ENCODE measurements at places on chromosomes 7 and 10.

- no peak for DNase-seq
Measured at GRCh38 chr7:102967798-102968197, 55.0 kb downstream of the LRRC17 start.

DNA sequence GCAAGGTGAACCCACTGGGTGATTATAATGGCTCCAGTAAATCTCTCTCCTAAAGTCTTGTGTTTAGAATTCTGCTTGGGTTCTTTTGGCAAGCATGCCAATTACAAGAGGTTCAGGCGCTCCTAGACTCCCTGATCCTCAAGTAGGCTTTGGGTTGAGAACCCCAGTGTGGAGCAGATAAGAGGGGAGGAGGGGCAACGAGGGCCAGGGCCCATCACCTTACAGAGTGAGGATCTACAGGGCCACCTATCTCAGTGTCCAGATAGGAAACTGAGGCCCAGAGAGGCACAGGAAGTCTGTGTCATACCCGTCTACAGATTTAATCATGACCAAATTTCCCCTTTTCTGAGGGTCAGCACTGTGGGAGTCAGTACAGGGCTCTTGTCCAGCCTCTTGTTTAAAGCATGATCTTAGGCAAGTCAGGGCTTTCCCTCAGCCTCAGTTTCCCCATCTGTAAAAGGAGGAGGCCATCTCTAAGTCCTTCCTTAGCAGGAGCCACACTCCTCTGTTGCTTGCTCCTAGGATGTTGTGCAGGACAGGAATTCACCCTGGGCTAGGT, 4.4 kb downstream of the TACR2 start:
- DNase-seq, result no peak

DNA sequence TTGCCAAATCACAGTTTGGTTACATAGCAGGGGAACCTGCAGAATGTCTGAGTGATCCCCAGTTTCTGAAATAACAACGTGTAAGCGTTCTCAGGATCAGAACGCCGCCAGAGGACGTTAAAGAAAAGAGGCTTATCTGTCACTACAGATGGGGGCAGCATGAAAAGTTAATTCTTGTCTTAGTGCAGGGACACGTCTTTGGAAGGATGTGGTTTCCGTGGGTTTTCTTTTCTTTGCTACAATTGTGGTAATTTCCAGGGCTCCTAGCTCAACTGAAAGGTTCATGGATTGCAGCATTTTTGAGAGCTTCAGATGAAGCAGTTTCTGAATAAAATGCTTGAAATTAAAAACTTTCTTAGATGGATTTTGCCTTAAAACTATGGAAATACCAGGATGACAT, 106.6 kb downstream of the PRKCQ start:
- DNase-seq, result no peak

GRCh38 chr7:116324582-116324981, 114.2 kb downstream of the TES start:
- DNase-seq, result no peak

GRCh38 chr10:104447331-104447730, 93.7 kb downstream of the CFAP58 start:
- no peak for DNase-seq

DNA sequence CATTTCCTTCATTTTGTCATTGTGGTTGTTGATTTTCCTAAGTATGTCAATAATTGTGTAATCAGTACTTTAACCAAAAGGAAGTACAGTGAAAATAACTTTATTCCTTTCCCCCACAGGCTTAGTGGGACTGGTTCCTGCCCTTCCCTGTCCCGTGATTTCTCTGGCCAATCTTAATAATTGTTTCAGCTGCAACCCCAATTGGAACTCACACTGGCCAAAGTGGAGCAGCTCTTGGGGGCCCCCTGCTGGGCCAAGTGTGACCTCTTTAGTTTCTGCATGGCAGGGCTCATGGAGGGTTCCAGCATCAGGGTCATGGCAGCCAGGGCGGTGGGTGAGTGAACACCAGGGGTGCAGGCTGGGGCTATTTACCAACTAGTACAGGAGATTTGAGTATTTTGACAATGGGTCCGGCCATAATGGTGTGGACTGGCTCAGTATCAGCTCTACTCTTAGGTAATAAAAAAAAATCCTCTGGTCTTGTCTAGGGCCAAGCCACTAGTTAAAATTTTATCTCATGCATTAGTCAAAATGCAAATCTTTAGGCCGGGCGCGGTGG, 31.7 kb downstream of the CYCS start:
- peak; percentile 98 for DNase-seq

DNA sequence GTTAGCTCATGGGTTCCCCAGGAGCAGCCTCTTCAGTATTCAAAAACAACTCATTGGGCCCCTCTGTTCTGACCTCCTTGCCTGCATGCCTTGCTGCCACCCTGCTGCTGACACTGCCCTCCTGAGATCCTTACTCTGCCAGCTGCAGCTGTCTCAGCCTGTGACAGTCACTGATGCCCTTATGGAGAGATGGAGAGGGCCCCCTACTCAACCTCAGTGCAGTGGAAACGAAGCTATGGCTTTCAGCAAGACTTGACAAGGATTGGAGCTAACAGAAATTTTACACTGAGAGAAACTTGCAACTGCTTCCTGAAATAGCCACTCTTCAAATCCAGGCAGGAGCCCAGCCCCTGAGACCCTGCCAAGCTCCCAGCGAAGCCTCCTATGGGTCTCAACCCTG, 678.3 kb upstream of the C7orf33 start:
- DNase-seq, result no peak

GRCh38 chr7:78224923-78225322, 426.4 kb downstream of the PHTF2 start:
- DNase-seq, result no peak

DNA sequence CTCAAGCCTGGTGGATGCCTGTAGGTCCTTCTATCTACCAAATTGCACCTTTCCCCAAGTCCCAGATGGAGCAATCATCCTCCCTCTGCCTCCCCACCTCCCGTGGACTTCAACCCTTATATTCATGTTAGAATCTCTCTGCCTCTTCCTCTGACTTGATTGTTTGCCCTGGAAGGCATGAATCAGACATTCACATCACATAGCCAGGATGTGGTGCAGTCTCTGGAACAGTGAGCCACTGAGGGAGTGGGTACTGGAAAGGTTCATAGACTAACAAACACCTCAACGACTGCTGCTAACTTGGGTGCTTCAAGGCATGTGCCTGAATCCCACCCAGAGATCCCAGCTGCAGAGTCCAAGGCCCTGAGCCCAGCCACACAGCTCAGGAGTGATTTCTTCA, 494.0 kb downstream of the TNS3 start:
- no peak for DNase-seq

GRCh38 chr10:95987685-95988426, 55.5 kb upstream of the CCNJ start:
- DNase-seq, result no peak

DNA sequence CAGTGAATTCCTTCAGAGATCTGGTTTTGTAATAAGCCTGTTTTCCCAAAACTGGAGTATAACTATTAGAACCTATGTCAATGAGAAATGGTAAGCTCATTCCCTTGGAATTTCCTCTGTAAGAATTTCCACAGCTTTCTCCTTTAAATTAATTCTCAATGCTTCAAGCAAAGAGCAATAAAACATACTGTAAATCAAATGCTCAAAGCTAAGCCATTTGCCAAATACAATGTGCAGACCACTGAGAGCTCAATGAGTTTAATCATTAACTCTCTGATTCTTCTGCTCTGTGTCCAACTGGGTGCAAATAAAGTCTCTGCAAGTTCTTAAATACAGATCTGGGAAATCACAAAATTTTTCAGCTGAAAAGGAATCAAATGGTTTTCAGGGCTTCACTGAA, 227.6 kb upstream of the IMMP2L start:
- peak; percentile 53 for DNase-seq

DNA sequence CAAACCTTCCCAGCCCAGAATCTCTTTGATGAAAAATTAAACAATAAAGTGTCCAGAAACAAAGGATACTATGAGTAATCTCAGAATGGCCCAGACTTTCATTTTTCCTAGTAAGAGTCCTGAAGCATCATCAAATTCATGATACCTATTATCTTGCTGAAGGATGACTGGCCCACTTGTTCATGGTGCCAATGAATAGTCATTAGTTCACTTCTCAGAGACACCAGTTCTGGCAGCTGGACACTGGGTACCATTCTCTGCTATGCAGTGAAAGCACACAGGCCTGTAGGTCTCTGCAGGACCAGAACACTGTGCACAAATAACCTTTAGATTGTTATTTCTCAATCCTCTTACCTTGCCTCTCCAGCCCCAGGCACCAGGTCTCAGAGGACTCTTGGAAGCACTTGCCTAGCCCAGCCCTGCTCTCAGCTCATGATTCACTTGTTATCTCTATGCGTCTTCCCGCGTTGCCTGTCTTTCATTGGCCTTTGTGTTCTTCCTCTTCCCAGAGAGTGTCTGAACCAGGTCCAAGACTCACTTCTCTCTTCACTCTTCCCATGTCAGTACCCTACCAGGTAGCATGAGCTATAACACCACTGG, 98.1 kb upstream of the AGBL3 start:
- DNase-seq, result no peak

- peak; percentile 63 for DNase-seq
Measured at GRCh38 chr7:131557652-131558385, 1.4 kb upstream of the PODXL start.

GRCh38 chr7:87083865-87084519, 24.5 kb upstream of the ELAPOR2 start:
- no peak for DNase-seq

- DNase-seq, result peak; percentile 79
Measured at GRCh38 chr7:144391823-144392255, 11.7 kb downstream of the NOBOX start.

- DNase-seq, result no peak
Measured at GRCh38 chr7:32092346-32092745, 22.1 kb upstream of the PDE1C start.

GRCh38 chr10:125134916-125135770, 25.2 kb downstream of the CTBP2 start:
- DNase-seq, result no peak

DNA sequence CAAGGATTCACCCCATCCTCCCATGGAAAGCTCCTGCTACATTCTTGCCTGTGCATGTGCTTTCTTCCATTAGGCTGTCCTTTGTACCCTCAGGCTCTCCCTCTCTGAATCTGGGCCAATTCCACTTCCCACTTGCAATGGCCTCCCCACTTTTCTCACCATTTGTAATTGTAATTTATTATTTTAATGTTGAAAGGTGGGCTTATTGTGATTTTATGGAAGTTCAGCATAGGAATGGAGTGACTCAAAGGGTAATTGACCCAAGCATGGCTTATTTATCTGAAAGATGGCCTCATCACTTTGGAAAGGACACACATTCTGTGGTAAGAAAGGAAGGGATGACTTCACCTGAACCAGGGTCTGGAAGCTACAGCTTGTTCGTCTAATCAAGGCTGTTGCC, 46.9 kb upstream of the ORC5 start:
- DNase-seq, result no peak

- no peak for DNase-seq
Measured at GRCh38 chr7:114107522-114107921, 188.7 kb upstream of the PPP1R3A start.

DNA sequence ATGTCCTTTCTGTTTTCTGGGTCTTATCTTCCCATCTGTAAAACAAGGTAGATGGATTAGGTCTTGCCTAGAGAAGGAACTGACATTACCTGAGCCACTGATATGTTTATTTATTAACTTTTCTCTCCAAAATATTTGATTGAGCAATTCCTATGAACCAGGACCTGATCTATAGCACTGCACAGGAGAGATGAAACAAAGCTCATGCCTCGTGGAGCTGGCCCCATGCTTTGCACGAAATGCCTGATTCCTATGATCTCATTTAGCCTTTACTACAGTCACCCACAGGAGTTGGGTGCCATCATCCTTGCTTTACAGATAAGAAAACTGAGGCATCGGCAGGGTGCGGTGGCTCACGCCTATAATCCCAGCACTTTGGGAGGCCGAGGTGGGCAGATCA, 48.2 kb upstream of the ZMIZ1 start:
- no peak for DNase-seq

- peak; percentile 50 for DNase-seq
Measured at GRCh38 chr7:83451501-83452045, 197.4 kb downstream of the SEMA3E start.

DNA sequence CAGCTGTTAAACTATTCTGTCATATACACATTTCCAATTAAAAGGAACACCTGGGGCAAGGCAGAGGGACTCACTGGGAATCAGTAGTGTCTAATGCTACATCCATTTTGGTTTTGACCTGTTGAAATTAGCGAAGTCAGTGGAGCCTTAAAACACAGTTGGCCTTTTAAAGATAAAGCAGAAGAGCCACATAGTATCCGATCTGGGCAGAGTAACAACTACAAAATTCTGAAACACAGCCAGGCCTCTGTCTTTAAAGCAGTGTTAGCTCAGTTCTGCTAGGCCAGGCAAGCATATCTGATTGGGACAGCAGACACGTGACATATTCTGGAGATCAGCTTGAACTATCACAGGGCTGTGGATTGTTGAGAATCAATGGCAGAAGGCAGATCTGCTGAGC, 117.5 kb upstream of the WNT16 start:
- no peak for DNase-seq

- no peak for DNase-seq
Measured at GRCh38 chr7:151494298-151495284, 25.1 kb downstream of the RHEB start.

Measured in DMS53 (cell line).